ENCODE measurements at places on chromosomes 16 and 17.
A peak's percentile ranks its signal among the peaks of the same experiment; 100 is the strongest.

- DNase-seq, result no peak
These were observed 4.6 kb upstream of the EDC4 start for GRCh38 chr16:67868290-67868689.

GRCh38 chr17:12990926-12991325 is 26.9 kb downstream of the ELAC2 start:
- no peak for DNase-seq

GRCh38 chr17:66508896-66509844 is 206.8 kb downstream of the PRKCA start:
- DNase-seq, result peak; percentile 68

DNA sequence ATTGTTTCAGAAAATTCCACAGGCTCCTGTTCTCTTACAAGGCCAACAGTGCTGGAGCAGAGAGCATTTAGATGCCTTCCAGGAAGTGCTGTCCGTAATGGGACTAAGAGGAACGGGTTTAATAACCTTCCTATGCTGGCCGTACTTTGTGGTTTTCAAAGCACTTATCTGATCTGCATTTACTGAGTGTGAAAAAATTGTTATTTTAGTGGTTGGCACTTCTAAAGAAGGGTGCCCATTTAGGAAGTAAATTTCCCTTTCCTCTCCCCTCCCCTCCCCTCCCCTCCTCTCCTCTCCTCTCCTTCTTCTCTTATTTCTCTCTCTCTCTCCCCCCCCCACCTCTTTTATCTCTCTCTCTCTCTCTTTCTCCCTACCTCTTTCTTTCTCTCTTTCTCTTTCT is 72.0 kb upstream of the DNAJA2 start:
- no peak for DNase-seq

DNA sequence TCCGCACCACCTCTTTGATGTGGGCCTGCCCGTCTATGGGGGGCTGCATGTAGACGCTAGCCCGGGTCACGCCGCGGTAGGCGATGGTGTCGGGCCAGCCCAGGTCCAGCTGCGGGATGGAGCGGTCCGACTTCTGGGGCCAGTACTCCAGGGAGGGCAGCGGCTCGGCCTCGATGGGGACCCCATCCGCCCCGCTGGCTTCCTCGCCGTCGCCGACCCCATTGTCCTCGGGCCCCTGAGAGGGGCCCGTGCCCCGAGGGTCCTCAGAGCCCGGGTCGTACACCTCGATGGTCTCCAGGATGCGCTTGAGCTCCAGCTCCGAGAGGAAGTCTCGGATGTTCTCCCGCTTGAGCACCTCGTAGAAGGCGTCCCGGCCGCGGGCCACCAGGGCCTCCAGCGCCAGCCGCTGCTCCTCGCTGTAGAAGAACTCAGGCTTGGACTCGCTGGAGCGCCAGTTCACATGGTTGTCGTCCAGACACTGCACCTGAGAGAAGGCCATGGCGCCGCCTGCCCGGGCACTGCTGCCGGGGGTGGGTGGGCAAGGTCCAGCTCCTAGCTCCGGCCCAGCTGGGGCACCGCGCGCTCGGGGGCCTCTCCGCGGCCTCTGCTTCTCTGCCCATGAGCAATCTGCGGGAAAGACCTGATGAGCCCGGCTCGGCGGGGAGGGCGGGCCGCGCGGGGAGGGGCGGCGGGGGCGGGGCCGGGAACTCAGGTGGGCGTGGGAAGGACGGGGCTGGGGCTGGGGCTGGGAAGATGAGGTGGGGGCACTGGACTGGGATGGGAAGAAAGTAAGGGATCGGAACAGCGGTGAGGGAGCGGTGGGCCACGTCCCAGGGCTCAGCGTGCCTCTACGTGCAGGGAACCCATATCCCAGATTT is 782 bp downstream of the FAM83G start:
- DNase-seq, result peak; percentile 45

GRCh38 chr16:56604966-56605365 is 3.4 kb upstream of the MT2A start:
- DNase-seq, result no peak

GRCh38 chr16:23232806-23233205 is 50.3 kb downstream of the SCNN1G start:
- DNase-seq, result no peak

- DNase-seq, result no peak
These were observed 668.1 kb downstream of the MAF start for GRCh38 chr16:78932355-78932943.

GRCh38 chr17:28086519-28086918 is 44.0 kb downstream of the NLK start:
- DNase-seq, result no peak

Measured in CD4-positive, alpha-beta T cell treated with Interleukin-15 for 4 hours (primary cell).